Upper lobe of right lung (tissue), 1 donor: ENCODE measurements at places on chromosomes 5 and 9. TPM values are rescaled to one million over a fixed set of nuclear protein-coding genes. Genes with fewer than 3 reads are reported as not detected.

- DNase-seq, result no peak
Observed at GRCh38 chr9:125049212-125050049, 93.9 kb downstream of the SCAI start.

The PCDHGA7 gene
- 2.5 TPM for total RNA-seq

DNA sequence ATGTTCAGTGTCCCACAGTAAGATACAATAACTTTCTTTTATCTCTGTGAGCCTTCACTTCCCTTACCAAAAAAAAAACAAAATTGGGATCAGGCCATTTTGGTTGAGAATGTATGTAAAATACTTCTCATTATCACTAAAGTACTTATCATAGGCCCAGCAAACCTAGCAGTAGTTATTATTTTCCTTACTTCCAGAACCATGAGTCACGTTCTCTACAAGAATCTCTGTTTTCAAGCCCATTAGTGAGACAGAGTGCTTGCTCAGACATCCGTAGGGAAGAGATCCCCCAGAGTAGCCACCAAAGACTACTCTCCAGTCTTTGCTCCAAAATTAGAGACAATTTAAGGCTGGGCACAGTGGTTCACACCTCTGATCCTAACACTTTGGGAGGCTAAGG, 103.9 kb upstream of the NR5A1 start:
- no peak for DNase-seq

- DNase-seq, result no peak
Observed at GRCh38 chr5:135714126-135714894, 120.2 kb upstream of the SLC25A48 start.

GRCh38 chr5:10485142-10485795, 43.6 kb downstream of the ROPN1L start:
- DNase-seq, result no peak

DNA sequence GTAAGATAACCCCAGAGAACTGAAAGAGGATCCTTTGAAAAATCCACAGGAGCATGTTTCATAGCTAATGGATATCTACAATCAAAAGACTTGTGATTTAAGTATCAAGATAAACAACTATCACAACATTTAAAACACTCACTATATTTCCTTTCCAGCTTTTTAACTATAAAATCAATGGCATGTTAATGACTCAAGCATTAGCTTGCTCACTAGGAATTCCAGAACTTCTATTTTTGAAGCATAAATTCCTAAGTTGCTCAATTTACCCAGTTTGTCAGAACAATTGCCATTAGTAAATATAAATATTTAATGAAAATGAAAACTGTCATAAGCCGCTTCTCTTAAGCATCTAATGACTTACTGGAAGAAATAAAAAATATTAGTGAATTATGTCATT, 355.3 kb downstream of the PRELID2 start:
- no peak for DNase-seq

The GRIA1 gene
- 21.9 TPM for total RNA-seq

DNA sequence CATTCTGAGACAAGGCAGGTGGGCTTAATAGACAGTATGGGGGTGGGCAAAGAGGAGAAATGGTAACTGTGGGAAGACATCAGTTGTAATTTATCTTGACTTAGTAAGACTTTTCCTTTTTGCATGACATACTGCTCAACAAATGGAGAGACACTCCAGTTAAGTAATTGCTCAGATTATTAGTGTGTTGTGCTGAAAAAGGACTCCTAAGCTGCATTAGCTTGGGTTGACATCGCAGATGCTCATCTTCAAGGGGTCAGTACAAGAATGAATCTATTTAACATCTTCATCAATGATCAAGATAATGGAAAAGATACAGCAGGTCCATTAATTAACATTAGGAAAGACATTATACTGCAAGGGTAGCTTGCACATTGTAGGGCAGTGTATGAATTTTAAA, 181.1 kb upstream of the ELAVL2 start:
- no peak for DNase-seq

DNA sequence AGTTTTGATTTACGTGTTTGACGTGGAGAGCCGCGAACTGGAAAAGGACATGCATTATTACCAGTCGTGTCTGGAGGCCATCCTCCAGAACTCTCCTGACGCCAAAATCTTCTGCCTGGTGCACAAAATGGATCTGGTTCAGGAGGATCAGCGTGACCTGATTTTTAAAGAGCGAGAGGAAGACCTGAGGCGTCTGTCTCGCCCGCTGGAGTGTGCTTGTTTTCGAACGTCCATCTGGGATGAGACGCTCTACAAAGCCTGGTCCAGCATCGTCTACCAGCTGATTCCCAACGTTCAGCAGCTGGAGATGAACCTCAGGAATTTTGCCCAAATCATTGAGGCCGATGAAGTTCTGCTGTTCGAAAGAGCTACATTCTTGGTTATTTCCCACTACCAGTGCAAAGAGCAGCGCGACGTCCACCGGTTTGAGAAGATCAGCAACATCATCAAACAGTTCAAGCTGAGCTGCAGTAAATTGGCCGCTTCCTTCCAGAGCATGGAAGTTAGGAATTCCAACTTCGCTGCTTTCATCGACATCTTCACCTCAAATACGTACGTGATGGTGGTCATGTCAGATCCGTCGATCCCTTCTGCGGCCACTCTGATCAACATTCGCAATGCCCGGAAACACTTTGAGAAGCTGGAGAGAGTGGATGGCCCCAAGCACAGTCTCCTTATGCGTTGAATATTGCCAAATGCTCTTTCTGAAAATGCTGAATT, 850 bp downstream of the RRAGA start:
- no peak for DNase-seq

The S1PR3 gene
- total RNA-seq, result 10.2 TPM

- no peak for DNase-seq
Observed at GRCh38 chr9:13863112-13863511, 450.8 kb downstream of the NFIB start.

DNA sequence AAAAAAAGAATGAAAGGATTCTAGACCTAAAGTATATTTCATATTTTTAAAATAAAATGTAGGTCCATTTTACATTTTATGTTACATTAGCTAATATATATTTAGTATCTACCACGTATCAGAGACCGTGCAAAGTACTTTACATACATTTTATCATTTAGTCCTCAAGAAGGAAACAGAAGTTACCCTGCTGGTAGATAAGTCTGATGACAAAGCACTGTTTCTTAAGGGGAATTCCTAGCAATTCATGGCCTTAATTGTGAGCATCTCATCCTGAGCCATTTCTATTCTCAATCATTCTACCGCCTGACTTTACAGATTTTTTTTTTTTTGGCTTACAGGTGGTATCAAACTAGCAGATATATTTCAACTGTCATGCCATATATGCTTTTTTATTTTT, 367.7 kb downstream of the PRELID2 start:
- no peak for DNase-seq

The CDK7 gene
- total RNA-seq, result 21.9 TPM
